ENCODE measurements at places on chromosomes 13 and 19. TPM values are rescaled to one million over a fixed set of nuclear protein-coding genes. Genes with fewer than 3 reads are reported as not detected.

ZNF844 gene
- 3.4 TPM for total RNA-seq

CYP2A6 gene
- total RNA-seq = not detected

LRRC63 gene
- total RNA-seq = not detected

ADM5 gene
- 2.8 TPM for total RNA-seq

TICAM1 gene
- 21.2 TPM for total RNA-seq

ZNF628 gene
- total RNA-seq = 4.8 TPM

CILP2 gene
- not detected for total RNA-seq

OR7C1 gene
- total RNA-seq = not detected

ZNF253 gene
- 4.5 TPM for total RNA-seq

PSG6 gene
- total RNA-seq = not detected

MEF2B gene
- total RNA-seq = not detected

CYP4F8 gene
- total RNA-seq = not detected

C5AR1 gene
- 2.7 TPM for total RNA-seq

TEX29 gene
- not detected for total RNA-seq

APLP1 gene
- total RNA-seq = 1.7 TPM

HSPB6 gene
- total RNA-seq = 2.5 TPM

ACP7 gene
- total RNA-seq = not detected

CEACAM7 gene
- 10.5 TPM for total RNA-seq

DNM2 gene
- 138 TPM for total RNA-seq

SMAD9 gene
- 2.3 TPM for total RNA-seq

ZNF549 gene
- total RNA-seq = 4.8 TPM

KLHL1 gene
- not detected for total RNA-seq

UPK1A gene
- total RNA-seq = 18.7 TPM

HCST gene
- total RNA-seq = not detected

TLE6 gene
- total RNA-seq = 0.59 TPM

CRLF1 gene
- total RNA-seq = 13.2 TPM

UBE2L5 gene
- total RNA-seq = not detected

SARS2 gene
- 23.3 TPM for total RNA-seq

AXL gene
- total RNA-seq = 28.6 TPM

ZNF284 gene
- 0.44 TPM for total RNA-seq

PDE4A gene
- total RNA-seq = 1.7 TPM

CEACAM1 gene
- total RNA-seq = 135 TPM

PDX1 gene
- not detected for total RNA-seq

FFAR1 gene
- not detected for total RNA-seq

KLK15 gene
- not detected for total RNA-seq

ZNF208 gene
- total RNA-seq = 3.4 TPM

C13orf42 gene
- total RNA-seq = not detected

CPB2 gene
- total RNA-seq = not detected

FOXA3 gene
- total RNA-seq = 0.18 TPM

ENOX1 gene
- total RNA-seq = 0.76 TPM

PNMA8B gene
- 0.87 TPM for total RNA-seq

ELSPBP1 gene
- total RNA-seq = not detected

CXCL17 gene
- 97.7 TPM for total RNA-seq

GSX1 gene
- not detected for total RNA-seq

ATP4A gene
- not detected for total RNA-seq

ZNF442 gene
- total RNA-seq = 1.7 TPM

C13orf46 gene
- not detected for total RNA-seq

ATP1A3 gene
- not detected for total RNA-seq

ACOD1 gene
- not detected for total RNA-seq

SIGLEC8 gene
- 0.31 TPM for total RNA-seq

ZNF285 gene
- total RNA-seq = 0.18 TPM
